ENCODE measurements at places on chromosomes 6 and 20.

- peak; percentile 48 for DNase-seq
Measured at GRCh38 chr6:105424175-105424783, 21.4 kb upstream of the PREP start.

DNA sequence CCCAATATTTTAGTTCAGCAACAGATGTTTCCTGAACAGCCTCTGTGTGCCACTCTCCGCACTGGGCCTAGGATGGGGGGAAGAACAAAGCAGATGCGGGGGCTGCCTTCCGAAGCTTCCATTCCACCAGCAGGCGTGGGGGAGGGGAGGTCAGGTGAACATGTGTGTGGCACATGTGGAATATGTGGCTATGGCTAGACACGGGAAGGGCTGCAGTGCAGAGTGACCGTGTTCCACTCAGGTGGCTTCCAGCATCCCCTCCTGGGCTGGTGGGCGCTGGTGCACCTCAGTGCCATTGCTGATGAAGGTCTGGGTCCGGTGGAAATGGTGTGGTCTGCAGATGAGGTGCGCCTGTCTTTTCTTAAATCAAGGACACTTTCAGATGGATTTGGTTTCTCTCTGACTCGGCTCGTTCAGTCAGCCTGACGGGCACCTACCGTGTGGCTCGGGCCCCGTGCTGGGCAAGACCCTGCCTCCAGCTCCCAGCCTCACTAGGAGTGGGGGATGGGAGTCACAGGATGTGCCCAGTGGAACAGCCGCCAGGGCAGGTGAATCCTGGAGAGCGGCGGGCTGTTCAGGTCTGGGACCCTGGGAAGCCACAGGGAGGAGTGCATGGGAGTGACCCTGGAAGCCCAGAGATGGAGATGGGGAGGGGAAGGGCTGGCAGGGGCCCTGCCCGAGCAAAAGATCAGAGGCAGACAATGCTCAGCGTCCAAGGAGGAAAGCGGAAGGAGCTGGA, 111.0 kb downstream of the SYCP2 start:
- no peak for DNase-seq

GRCh38 chr6:80547827-80548226, 441.4 kb downstream of the BCKDHB start:
- no peak for DNase-seq

DNA sequence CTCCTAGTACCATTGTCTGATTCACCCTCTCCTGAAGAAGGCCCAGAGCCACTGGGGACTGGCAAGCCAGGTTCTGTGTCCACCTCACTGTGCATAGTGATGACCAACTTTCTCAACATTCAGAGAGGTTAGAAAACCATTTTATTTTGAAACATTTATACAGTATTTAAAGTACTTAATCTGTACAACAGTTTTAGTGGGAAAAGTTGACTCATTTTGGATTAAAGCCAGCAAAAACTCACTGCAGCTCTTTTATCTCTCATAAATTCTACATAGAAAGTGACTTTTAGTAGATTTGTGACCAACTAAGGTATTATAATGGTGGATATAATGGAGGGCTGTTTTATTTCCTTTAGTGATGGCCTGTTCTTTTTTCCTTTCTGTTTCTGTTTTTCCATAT, 9.7 kb downstream of the TULP4 start:
- DNase-seq: no peak

DNA sequence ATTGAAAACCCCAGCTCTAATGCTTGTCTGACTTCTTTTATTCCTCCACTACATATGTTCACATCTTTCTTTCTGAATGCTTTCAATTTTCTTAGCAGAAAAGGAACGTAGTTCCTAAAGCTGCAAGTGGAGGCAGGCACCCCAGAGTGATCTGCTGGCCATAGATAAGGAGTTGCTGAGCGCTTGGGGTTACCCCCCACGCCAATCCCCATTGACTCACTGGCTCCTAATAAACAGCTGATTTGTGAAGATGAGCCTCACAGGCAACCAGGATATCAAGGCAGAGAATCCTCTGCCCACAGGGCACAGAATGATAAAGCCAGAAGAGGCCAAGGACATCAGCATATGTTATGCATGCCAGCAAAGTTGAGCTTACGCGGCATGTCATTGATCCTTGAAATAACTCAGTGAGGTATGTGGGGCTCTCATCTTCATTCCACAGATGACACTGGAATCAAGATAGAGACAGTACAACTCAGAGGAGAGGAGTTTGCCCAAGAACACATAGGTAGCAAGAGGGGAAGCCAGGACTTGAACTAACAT, 129.1 kb upstream of the PTPRT start:
- no peak for DNase-seq

All from stimulated activated CD4-positive, alpha-beta T cell treated with anti-CD3 and anti-CD28 coated beads, Interleukin-4, amount 100 ng/mL, for 1 hour (primary cell).